ENCODE measurements at places on chromosomes 2 and 18.

DNA sequence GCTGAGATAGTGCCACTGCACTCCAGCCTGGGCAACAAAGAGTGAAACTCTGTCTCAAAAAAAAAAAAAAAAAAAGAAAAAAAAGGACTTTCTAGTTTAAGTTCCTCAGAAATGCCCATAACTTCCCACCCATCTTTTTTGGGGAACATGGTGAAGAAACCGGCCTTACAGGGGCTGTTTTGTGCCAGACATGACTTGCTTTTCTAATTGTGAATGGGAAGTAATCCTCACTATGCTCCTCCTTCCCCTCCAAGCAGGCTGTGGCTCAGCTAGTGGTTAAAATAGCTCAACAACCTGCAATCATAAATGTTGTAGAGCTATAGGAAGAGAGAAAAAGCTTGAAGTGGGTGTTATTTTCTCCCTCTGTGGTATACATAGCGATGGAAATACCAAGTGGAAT, 34.1 kb upstream of the OLA1 start:
- DNase-seq: no peak

DNA sequence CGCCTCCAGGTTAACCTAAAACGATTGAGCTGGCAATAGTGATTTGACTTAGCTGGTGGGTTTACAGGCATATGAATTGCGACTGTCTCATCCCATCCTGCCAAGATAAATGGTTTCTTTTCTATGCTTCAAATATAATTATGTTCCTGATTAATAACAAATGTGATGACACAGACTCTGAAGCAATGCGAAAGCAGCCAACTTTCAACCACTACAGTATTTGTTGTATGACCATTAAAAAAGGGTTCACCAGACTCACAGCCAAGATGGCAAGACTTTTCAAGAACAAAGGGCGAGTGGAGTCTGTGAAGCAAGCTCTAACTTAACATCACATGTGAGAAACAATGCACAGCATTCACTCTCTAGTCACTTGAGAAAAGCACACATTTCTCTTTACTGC, 186.6 kb downstream of the PID1 start:
- no peak for DNase-seq

DNA sequence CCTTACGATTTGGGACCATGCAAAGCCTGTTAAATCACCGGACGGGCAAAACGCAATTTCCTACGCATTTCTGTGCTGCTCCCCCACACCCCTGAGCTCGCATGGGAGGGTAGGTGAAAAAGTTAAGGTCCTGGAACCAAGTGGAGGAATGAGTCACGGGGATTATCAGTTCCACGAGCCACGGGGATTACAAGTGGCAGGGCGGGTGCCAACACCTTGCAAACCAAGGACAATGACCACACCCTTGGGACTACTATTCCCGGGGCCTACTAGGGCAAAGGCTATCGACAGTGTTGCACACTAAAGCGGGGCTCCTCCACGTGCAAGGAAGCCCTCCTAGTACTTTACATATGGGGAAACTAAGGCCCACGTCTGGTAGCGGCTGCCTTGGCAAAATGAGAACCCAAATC, 447 bp downstream of the RETSAT start:
- DNase-seq: no peak

DNA sequence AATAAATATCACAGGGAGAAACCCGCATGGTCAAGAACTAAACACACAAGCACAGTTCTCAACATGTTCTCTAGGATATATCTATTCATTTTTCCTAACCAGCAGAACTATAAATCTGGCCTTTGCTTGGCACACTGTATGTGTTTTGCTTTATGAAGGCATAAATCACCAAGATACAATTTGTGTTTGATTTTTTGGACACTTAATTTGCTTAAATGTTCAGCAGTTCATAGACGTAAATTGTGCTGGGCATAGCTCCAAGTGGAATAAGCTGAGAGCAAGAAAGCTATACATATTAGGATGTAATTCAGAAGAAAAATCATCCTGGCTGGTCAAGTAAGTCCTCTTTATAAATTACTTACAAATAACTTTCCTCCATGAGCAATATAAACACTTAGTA, 341.5 kb upstream of the ATP5MC3 start:
- no peak for DNase-seq

DNA sequence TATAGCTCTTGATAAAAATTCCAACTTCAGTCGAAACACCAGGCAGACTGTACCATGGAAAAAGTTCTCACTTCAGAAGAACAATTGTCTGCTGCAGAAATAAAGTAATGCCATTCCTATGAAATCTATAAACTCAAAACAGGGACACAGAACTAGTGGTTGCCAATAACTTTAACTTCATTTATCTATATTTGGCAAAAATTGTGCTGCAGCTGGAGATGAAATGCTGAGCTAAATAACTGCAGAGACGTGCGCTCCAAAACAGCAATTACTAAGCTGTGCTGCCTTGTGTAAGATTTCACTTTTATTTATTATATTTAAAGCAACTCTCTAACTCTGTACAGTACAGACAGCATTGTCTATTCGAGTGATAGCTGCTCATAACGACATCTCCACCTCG, 540.1 kb upstream of the ID2 start:
- no peak for DNase-seq

GRCh38 chr2:176834226-176834625, 378.4 kb upstream of the HNRNPA3 start:
- DNase-seq: no peak

DNA sequence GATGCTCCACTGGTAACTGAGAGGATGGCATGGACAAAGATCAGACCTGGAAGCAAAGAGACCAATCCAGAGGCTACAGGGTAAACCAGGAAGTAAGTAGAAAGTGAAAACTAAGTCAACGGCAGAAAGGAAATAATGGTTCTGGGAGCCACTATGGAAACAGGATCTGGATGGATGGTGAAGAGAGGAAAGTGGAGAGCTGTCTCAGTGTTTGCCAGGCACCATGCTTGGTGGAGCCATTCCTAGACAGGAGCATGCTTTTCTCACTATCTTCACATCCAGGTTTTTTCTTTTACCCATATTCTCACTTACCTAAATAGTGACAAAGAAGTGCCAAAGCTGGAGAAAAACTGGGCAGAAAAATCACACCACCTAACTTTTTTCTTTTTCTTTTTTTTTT, 22.2 kb downstream of the ZNF521 start:
- DNase-seq: no peak
